HCEC 1CT (cell line): ENCODE measurements at places on chromosomes 12 and 14.

GRCh38 chr12:103160622-103161021 lies 203.1 kb downstream of the ASCL1 start:
- DNase-seq = no peak

DNA sequence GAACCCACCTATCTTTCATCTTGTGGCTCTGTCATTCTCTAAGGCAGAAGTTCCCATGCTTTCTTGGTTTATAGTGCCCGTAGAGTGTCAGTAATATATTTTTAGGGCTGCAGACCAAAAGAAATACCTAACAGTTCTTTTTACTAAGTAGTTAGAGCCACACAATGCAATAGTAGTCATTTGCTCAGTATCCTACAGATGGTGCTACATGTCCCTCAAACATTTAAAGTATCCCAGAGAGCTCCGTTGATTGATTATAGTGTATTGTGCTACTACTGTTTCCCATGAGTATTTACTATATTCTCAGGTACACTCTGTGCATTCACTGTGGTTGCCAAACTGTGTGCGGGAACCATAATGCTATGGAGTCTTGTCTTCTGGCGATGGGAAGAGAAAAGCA lies 4.7 kb upstream of the PLBD1 start:
- DNase-seq = no peak

GRCh38 chr14:34046799-34047520 lies 96.1 kb upstream of the EGLN3 start:
- no peak for DNase-seq

GRCh38 chr12:4486980-4487379 lies 41.4 kb upstream of the FGF6 start:
- DNase-seq = no peak

- DNase-seq = no peak
Observed at GRCh38 chr12:64428956-64429355, 23.0 kb upstream of the TBK1 start.
